ENCODE measurements at places on chromosomes 4 and X. TPM values are rescaled to one million over a fixed set of nuclear protein-coding genes. Genes with fewer than 3 reads are reported as not detected.

GABRG1 gene
- polyA plus RNA-seq = not detected

G3BP2 gene
- 181 TPM for polyA plus RNA-seq

ARSJ gene
- polyA plus RNA-seq = not detected

KLHL4 gene
- 33.3 TPM for polyA plus RNA-seq

VCX3A gene
- 0.41 TPM for polyA plus RNA-seq

BEND4 gene
- 0.44 TPM for polyA plus RNA-seq

RAI2 gene
- 4.3 TPM for polyA plus RNA-seq

TFE3 gene
- 32.1 TPM for polyA plus RNA-seq

PDGFRA gene
- 32.1 TPM for polyA plus RNA-seq

AGA gene
- polyA plus RNA-seq = 7.5 TPM

COL25A1 gene
- 3.5 TPM for polyA plus RNA-seq

TMA16 gene
- polyA plus RNA-seq = 37.1 TPM

Measured in cardiac muscle cell (in vitro differentiated cells and primary cell).